ENCODE measurements at places on chromosomes 16 and 17. TPM values are rescaled to one million over a fixed set of nuclear protein-coding genes. Genes with fewer than 3 reads are reported as not detected.

Gene HAP1
- 0.69 TPM for total RNA-seq

Gene CD68
- total RNA-seq, result 24.5 TPM

Gene CLEC10A
- total RNA-seq, result not detected

Gene CALB2
- 1.6 TPM for total RNA-seq

Gene NAT9
- total RNA-seq, result 33.8 TPM

Gene MAPK7
- 6.5 TPM for total RNA-seq

Gene CCL18
- total RNA-seq, result not detected

Gene UNK
- 33.8 TPM for total RNA-seq

Gene TLCD3A
- total RNA-seq, result 17.0 TPM

Gene KCNG4
- total RNA-seq, result 0.02 TPM

GRCh38 chr17:74325376-74325742 lies 667 bp upstream of the KIF19 start:
- no peak for DNase-seq

DNA sequence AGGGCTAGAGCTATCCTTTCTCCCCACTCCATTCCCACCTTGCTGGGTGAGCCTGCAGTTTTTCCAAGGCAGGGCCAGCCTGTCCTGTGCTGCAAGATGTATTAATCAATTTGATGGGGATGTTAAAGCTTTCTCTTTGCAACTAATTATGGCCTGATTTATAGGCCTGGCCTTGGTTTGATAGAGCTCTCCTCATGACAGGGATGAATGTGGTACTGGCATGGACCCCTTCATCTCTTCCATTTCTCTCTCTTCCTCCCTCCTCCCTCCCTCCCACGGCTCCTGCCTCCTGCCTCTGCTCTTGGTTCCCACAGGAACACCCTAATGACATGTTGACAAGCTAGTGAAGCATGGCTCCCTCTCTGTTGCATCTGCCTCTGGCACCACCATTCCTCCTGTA lies 47.2 kb upstream of the SKAP1 start:
- DNase-seq, result no peak

DNA sequence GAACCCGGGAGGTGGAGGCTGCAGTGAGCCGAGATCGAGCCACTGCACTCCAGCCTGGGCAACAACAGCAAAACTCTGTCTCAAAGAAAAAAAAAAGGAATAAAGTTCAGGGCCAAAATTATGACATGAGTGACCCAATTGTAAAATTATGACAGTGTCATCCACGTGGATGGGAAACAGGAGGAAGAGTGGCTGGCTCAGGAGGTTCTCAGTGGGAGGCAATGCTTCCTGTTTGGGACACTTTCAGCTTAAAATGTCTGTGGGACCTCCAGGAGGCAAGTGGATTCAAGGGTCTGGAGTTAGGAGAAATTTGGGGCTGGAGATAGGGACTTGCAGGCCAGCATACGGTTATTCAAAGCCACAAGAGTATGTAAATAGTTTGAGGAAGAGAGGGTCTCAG lies 8.0 kb upstream of the STX4 start:
- DNase-seq, result no peak

- DNase-seq, result no peak
These were observed 50.0 kb downstream of the RMI2 start for GRCh38 chr16:11395008-11395948.

DNA sequence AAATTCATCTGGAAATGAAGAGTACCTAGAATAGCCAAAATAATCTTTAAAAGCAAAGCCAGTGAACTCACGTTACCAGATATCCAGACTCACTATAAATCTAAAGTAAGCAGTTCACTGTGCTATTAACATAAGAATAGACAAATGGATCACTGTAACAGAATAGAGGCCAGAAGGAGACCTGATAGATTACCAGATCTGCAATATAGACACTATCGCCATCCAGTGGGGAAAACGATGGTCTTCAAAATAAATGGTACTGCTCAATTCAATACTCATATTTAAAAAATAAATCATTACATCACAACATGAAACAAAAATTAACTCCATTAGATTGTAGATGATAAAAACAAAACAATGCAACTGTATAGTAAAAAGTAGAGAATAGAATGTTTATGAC lies 158.6 kb upstream of the CDH8 start:
- DNase-seq, result no peak

DNA sequence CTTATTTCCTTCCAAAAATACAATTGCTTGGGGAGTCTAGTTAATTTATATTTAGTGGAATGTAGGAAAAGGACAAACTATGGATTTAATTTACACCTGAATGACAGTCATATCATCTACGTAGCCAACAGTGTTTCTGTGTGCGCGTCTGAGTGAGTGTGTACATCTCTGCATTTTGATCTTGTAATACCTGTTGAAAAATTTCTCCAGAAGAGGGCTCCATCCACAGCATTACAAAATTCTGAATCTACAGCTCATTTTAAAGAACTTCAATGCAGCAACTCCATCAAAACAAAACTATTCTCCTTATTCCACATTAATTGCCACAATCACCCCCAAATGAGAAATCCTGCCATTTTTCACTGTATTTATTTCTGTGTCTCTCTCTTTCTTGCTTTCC lies 3.9 kb downstream of the CDH13 start:
- no peak for DNase-seq

DNA sequence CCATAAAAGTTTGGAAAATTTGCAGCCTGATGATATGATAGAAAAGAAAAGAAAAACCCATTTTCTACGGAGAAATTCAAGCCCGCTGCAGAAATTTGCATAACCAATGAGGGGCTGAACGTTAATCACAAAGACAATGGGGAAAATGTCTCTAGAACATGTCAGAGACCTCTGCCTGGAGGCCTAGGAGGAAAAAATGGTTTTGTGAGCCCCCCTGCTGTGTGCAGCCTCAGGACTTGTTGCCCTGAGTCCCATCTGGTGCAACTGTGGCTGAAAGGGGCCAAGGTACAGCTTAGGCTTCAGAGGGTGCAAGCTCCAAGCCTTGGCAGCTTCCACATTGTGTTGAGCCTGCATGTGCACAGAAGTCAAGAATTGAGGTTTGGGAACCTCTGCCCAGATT lies 1267.4 kb upstream of the GOT2 start:
- DNase-seq, result no peak

GRCh38 chr17:17682293-17682736 lies 1.1 kb downstream of the RAI1 start:
- DNase-seq, result no peak

DNA sequence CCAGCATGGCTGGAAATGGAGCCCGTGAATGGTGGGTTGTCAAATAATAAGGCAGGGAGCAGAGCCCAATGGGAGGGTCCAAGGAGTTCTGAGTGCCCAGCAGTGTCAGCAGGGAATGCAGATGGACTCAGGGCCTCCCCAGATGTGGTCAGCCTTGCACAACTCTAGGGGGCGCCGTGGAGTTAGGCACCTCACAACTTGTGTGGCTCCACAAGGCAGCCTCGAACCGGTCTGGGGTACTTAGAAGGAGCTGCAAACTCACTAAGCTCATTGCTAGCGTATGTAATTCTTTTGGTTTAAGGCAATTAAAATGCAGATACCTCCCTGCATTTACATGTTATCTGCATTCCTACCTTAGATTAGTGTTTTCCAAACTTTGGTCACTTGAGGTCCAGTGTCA lies 18.1 kb downstream of the IRF8 start:
- no peak for DNase-seq

DNA sequence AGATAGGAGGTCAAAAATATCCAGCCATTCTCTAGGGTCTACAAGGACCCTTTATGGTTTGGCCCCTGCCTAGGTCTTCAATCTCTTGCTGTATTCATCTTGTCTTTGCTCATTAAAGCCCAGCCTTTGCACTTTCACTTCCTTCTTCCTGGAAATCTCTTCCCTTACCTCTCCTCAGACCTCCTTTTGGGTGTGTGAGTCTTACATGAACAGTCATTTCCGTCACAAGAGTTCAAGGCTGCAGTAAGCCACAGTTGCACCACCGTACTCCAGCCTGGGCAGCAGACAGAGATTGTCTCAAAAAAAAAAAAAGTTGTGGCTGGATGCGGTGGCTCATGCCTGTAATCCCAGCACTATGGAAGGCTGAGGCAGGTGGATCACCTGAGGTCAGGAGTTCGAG lies 6.0 kb upstream of the ATP1B2 start:
- no peak for DNase-seq

GRCh38 chr16:64089697-64090096 lies 1032.2 kb downstream of the CDH11 start:
- peak; percentile 54 for DNase-seq

- DNase-seq, result no peak
These were observed 7.5 kb downstream of the TK1 start for GRCh38 chr17:78179372-78179771.

DNA sequence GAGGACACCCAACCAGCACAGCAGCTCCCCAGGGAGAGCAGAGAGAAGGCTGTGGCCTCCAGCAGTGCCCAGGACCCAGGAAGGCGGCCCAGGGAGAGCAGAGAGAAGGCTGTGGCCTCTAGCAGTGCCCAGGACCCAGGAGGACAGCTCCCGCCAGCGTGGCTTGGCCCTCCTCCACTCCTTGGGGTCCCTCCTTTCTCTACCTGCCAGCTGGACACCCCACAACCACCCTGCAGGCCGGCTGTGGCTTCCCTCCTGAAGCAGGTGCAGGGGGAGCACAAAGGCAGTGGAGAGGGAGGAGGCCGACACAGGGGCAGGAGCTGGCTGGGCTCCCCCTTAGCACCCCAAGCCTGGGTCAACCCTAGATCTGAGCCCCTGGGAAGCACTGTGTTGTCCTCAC lies 54.1 kb upstream of the FASN start:
- DNase-seq, result no peak

GRCh38 chr17:61122326-61122913 lies 277.2 kb upstream of the TBX2 start:
- no peak for DNase-seq

GRCh38 chr16:5323284-5324141 lies 225.9 kb upstream of the EEF2KMT start:
- DNase-seq, result no peak

DNA sequence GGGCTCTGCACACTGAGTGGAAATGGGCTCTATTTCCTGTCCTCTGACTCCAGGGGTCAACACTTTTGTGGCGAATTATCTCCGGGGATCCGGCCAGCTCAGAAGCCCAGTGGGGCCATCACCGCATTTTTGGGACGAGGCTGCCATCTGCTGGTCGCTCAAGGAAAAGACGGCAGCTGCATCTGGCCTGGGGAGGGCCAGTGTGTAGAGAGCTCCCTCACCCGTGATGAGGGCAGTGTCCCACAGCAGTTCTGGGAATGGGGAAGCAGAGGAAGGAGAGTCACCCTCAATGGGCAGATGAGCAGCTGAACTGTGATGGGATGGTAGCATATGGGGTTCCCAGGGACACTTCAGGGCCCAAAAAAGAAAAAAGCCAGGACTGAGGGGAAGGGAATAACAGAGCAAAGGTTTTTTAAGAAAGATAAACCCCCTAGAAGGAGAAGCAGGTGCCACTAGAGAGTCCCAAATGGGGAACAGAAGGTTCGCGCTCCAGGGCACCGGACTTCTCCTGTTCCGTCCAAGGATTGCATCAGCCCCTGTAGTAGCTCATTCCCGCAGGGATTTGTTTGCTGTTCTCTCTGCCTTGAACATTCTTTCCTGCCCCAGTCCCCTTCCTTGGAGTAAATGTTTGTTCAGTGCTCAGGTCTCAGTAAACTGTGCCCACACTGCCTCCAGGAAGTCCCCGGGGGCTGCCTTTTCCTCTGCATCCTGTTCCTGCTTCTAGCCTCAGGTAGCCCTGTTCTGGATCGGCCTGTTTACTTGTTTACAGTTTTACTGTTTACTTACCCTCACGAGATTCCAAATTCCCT lies 9.3 kb upstream of the ABCC12 start:
- peak; percentile 75 for DNase-seq

GRCh38 chr16:73047536-73048291 lies at the start of gene ZFHX3:
TSS of gene ZFHX3 (minus strand) at chr16:73048128. CDS start at chr16:72960145, 87,983 bp downstream.
- no peak for DNase-seq

GRCh38 chr17:47072886-47073285 lies 93.8 kb upstream of the RPRML start:
- no peak for DNase-seq

DNA sequence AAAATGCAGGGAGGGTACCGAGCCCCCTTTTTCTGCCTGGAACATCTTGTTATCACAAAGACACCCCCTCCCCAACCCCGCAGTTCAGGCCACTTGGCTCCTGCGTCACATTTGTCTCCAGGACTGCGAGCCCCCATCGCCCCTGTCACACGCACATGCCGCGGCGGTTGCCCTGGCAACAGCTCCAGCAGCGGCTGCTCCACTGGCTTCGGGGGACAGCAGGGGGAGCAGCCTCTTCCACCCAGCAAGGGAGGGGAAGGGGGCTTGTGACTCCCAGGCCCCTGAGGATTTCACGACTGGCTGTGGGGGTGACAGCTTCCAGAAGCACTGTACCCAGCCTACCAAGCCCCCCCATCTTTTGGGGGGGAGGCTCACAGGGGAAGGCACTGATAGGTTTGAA lies 2.6 kb downstream of the BAIAP3 start:
- no peak for DNase-seq

GRCh38 chr17:1206026-1206777 lies 26.4 kb upstream of the ABR start:
- DNase-seq, result no peak

- DNase-seq, result no peak
These were observed 76.9 kb downstream of the AMFR start for GRCh38 chr16:56348168-56349085.

- no peak for DNase-seq
These were observed 38.8 kb upstream of the HSBP1 start for GRCh38 chr16:83768986-83769385.

GRCh38 chr16:2777231-2777902 lies at the start of gene ELOB:
TSS of gene ELOB (minus strand) at chr16:2777280. CDS start at chr16:2777239, 41 bp downstream.
- peak; percentile 81 for DNase-seq

- DNase-seq, result no peak
These were observed 88.2 kb downstream of the TBC1D16 start for GRCh38 chr17:79947351-79948031.

- DNase-seq, result no peak
These were observed 20.1 kb downstream of the SNX29 start for GRCh38 chr16:11996433-11997330.

GRCh38 chr16:88730632-88731607 lies 24.6 kb downstream of the CTU2 start:
- DNase-seq, result no peak

- DNase-seq, result no peak
These were observed 537.8 kb upstream of the CA10 start for GRCh38 chr17:52696362-52696761.

DNA sequence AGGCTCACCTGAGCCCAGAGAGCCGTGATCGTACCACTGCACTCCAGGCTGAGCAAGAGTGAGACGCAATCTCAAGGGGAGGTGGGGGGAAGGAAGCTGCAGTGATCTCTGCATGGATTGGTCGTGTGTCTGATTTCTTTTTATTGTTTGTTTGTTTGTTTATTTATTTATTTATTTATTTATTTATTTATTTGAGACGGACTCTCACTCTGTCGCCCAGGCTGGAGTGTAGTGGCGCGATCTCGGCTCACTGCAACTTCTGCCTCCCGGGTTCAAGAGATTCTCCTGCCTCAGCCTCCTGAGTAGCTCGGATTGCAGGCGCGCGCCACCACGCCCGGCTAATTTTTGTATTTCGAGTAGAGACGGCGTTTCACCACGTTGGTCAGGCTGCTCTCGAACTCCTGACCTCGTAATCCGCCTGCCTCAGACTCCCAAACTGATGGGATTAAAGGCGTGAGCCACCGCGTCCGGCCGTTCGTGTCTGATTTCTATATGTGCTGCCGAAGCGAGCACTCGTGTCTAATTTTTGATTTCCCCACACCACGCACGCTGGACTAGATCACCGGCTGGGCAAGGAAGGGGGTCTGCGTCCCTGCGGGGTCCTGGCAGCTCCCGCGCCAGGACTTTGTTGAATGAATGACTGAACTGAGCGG lies 448 bp upstream of the TNFRSF12A start:
- DNase-seq, result no peak

GRCh38 chr16:27600381-27600780 lies 50.4 kb downstream of the KATNIP start:
- no peak for DNase-seq
